ENCODE measurements at places on chromosomes 11 and 22. TPM values are rescaled to one million over a fixed set of nuclear protein-coding genes. Genes with fewer than 3 reads are reported as not detected.

The SBF2 gene
- 20.2 TPM for polyA plus RNA-seq

The KCNQ1OT1 gene
- 0.89 TPM for polyA plus RNA-seq

The PAK1 gene
- polyA plus RNA-seq, result 109 TPM

The CFL1 gene
- 1,996 TPM for polyA plus RNA-seq

The OR51E1 gene
- polyA plus RNA-seq, result not detected

The OR56A5 gene
- polyA plus RNA-seq, result not detected

The LDLRAD3 gene
- 8.5 TPM for polyA plus RNA-seq

The VSIG10L2 gene
- 0.59 TPM for polyA plus RNA-seq

The OR8G1 gene
- polyA plus RNA-seq, result not detected

Measured in GM23338 (cell line).